ENCODE measurements at places on chromosomes 5 and 9.

GRCh38 chr5:72507231-72507906, at the start of gene ZNF366:
Gene ZNF366, minus strand, starts transcription at chr5:72507410. Its CDS starts 45,914 bp downstream, at chr5:72461496.
- peak; percentile 34 for DNase-seq

GRCh38 chr9:119284118-119284517, 85.1 kb downstream of the BRINP1 start:
- no peak for DNase-seq

- no peak for DNase-seq
These were observed 71.0 kb upstream of the MOCS2 start for GRCh38 chr5:53180538-53180937.

GRCh38 chr9:134605966-134606357, 35.6 kb upstream of the COL5A1 start:
- DNase-seq = no peak

DNA sequence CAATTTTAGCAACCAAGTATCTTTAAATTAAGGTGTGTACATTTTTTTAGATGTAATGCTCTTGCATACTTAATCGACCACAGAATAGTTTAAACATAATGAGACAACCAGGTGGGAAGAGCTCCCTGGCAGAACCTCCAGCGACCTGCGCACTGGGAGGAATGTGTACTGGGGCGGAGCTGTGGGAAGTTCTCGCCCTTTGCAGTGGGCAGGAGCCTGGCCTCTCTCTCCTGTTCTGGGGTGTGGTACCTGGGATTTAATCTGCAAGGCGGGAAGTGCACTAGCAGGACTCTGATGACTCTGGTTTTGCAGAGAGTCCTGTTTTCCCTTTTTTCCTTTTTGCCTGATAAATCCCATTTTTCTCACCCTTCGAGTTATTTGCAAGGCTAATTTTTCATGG, 150.7 kb downstream of the SLC28A3 start:
- no peak for DNase-seq

DNA sequence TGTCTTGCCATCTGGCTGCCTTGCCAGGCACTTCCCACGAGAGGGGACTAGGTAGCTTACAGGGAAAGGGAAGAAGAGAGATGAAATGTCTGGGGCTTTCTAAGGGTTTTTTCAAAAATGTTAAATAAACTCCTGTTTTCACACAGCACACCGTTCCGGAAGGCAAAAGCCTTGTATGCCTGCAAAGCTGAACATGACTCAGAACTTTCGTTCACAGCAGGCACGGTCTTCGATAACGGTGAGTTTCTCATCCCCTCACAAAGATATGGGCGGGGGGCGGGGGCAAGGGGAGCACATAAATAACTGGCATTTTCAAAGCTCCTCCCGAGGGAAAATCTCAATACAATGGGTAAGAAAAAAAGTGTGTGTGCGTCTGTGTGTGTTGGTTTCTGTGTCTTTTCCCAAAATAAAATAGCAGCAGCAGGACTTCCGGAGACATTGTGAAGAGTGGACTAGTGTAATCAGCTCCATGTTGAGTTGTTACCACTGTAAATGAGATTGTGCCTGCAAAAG, 189.6 kb downstream of the NR3C1 start:
- DNase-seq = no peak

- no peak for DNase-seq
These were observed 124.5 kb downstream of the CDH12 start for GRCh38 chr5:22728610-22729009.

DNA sequence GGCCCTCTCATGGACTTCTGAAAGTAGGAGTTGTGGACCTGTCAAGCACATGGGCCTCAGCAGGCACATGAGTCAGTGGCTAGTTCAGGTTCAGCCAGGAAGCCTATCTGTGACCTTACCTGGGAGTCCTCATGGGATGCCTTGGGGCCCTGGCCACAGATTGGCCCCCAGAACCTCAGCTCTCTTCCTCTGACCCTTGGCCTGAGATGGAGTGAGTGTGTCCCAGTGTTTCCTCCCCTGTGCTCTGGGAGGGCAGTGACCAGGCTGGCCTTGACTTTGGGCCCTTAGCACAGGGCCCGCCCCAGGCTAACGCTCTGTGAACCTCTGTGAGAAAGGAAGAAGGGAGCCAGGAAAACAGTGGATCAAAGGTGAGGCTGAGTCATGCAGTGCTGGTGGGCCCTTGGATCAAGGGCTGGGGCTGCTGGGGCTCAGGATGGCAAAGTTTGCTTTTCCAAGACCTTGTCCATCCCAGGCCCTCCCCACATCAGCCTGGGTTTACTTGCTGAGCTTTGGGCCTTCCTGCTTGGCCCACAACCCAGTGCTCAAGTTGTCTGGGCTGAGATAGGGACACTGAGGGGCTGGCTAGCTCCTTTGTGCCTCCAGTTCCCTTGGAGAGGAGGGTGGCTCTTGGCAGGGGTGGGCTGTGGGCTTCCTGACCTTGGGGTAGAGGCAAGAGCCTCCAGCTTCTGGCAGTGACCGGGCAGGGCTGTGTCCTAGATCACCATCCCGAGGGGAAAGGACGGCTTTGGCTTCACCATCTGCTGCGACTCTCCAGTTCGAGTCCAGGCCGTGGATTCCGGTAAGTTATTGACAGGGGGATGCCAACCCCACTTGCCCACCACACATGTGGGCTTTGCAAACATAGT, 41.4 kb downstream of the RGS3 start:
- no peak for DNase-seq

GRCh38 chr5:62306323-62306895, 403 bp downstream of the KIF2A start:
- DNase-seq = no peak

GRCh38 chr5:1833264-1834021, 32.2 kb downstream of the NDUFS6 start:
- no peak for DNase-seq

DNA sequence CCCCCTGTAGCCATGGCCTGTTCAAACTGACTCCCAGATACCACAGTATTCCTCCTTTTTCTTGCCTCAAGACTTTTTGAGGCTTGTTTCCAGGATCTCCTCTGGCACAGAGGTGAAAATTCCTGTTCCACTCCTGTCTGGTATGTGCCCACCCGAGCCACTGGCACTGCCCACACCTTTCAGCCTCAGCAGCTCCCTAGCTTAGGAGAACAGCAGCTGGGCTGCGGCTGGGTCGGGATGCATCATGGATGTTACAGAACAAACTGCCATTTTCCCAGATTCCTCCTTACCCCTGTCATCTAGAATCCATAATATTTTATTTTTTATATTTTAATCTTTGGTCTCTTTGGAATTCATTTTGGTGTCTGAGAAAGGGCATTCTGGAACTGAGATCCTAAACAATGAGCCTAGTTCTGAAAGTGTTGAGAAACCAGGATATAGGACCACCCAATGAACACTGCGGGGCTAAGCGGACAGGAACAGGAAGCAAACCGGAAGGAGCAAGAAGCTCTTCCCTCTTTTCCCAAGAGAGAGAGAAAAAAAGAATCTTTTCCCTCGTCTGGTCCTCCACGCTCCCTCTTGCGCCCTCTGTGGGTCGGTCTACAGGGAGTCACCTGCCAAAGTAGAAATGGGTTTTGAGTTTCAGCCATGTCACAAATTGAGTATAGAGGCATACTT, 12.5 kb downstream of the OR2S2 start:
- DNase-seq = peak; percentile 27

GRCh38 chr9:120442308-120442995, 137.5 kb downstream of the CDK5RAP2 start:
- DNase-seq = no peak

DNA sequence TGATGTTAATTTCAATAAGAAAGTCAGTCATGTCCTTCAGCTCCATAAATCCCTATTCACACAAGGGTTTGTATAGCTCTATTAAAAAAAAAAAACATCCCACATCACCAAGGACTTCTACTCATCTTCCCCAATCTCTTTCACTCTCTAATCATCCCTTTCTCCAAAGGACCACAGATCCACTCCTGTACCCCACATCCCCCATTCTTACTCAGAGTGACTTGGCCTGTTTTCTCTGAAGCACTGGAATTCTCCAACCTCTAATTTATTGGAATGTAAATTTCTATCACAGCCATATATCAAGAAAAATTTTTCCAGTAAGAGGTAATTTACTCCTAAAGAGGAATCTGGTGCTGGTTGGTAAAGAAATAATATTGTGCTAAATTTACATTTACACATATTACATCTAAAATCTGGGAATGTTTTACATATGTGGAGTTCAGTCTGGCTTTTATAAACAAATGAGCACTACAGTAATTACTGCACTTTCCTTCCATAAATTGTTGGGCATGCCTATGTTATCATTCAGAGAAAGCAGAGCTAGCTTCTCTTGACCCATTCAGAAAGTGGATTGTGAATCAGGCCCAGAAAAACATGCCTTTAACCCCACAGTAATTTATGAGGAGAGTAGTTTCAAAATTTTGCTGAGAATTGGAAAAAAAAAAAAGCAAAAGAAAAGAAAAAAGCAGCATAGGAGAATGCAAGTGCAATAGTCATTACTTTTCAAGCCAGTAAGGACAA, 399.5 kb upstream of the TNC start:
- no peak for DNase-seq

DNA sequence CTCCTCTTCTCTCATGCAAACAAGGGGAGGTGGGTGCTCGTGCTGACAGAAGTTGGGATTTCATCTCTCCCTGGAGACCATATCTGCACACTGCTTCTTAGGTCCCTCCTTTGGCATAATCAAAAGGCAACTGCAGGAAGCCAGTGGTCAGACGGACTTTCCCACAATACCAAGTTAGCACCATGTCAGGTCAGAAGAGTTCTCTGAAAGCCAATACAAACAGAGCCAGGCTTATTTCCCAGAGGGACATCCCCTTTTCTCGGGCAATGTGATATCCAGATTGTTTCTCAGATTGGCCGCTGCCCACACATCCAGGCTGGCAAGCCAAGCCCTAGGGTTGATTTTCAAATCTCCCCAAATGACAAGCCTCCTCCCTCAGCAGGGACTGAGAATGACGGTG, 241.1 kb downstream of the NFIB start:
- DNase-seq = no peak

DNA sequence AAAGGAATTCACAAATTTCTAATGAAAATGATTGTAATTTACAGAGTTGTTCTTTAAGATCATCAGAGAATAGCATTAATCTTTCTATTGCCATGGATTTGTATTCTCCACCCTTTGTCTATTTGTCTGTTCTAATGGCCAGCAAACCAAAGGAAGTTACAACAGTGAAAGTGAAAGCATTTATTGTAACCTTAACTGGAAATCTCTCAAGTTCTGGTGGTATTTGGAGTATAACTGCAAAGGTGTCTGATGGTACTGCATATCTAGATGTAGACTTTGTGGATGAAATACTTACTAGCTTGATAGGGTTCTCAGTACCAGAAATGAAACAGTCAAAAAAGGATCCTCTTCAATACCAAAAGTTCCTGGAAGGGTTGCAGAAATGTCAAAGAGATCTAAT, 21.7 kb downstream of the RMI1 start:
- DNase-seq = no peak

GRCh38 chr9:120909904-120910303, 16.7 kb downstream of the TRAF1 start:
- DNase-seq = no peak

GRCh38 chr5:155616779-155617392, 603.3 kb downstream of the KIF4B start:
- no peak for DNase-seq

- peak; percentile 57 for DNase-seq
These were observed 2.1 kb upstream of the ZFR start for GRCh38 chr5:32446630-32447029.

GRCh38 chr9:81132318-81132717, 557.0 kb downstream of the TLE1 start:
- DNase-seq = no peak

- DNase-seq = no peak
These were observed 42.8 kb downstream of the TIMD4 start for GRCh38 chr5:156920042-156920860.

DNA sequence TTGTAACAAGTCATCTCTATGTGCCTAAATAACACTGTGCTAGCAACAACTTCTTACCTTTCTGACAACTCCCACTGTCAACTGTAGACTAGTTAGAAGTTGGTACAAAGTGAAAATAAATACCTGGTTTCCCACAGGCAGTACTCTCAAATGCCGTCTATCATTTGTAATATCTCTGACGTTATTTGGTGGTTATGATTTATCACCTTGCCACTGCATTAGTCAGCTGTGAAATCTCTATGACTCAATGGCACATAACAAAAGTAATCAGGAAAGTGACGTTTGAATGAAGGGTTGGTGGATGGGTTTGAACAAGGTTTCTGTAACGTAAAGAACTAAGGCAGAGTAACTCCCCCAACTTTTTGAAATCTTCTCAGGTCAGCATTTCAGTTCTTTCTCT, 592.3 kb downstream of the MAT2B start:
- DNase-seq = no peak

DNA sequence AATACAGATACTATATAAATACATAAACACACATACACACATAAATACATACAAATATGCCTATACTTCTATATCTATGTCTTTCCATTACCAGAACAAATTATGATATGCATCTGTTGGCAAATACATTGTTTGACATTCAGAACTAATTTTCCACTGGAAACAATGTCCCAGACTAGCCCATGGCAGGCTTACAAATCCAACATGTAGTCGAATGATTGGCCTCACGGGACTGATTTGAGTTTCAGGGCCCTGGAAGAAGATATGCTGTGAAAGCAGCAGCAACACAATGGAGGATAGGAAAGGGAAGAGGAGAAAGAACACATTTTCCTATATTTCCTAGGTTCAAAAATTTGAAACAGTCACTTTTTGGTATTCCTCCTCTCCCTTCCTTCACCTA, 881.1 kb upstream of the DMAC1 start:
- no peak for DNase-seq

- DNase-seq = no peak
These were observed 253.1 kb upstream of the IRX1 start for GRCh38 chr5:3342271-3343100.

DNA sequence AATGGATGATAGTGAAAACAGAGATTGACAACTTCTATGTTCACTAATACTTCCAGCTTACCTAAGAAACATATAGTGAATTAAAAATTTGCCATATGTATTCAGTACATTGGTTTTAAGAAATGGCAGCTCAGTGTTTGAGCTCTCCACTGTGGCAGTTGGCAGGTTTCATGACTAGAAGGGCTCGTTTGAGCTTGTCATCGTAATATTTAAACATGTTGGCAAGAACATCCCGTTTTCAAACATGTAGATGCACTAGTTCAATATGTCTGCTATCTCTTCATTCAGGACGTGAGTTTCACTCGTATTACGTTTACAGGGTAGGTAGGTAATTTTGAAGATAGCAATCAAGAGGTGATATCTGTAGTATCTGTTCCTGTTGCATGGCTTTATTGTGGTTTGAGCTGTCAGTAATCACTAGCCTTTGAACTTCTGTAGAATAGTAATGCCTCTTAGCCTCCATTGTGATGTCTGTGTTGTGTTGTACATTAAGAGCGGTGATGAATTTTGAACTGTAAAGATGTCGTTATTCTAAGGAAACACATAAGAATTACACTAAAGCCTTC, 74.8 kb downstream of the NLN start:
- DNase-seq = no peak

DNA sequence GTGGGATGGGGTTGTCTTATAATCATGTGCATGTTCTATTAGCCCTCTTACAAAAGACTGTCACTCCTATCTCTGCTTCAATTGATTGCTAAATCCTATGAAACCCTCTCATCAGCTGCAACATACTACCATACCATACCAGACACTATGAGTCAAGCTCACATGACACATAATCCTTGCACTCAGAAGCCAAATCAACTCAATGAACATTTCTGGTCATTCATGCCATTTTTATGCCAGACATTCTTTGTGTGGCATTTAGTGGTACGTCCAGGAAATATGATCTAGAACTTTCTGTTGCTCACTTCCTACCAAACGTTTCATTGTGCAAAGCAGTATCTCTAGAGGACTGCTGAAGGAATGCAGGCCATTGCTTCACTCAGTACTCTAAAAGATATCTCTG, 159.2 kb upstream of the GNA14 start:
- DNase-seq = peak; percentile 69
